G401 (cell line): ENCODE measurements at places on chromosomes 5 and 9.

GRCh38 chr5:94159144-94159543 lies 417.7 kb upstream of the POU5F2 start:
- DNase-seq = no peak

GRCh38 chr9:35981699-35982098 lies 23.7 kb upstream of the OR2S2 start:
- no peak for DNase-seq

DNA sequence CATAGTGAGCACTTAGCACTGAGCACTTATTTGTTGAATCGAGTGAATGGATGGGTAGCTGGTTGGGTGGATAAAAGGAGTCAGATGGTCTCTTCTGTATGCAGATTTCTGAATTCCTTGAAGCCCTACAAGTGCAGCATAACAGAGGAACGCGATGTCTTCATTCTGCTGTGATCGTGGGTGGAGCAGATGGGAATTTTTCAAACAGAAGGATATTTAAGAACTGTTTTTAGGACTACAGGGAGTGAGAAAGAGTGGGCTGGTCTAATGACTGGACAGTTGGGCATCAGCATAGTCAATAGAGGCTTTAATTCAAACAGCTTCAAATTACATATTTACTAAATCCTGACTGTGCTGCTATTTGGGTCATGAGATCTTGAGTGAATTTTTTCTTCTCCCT lies 253.2 kb downstream of the CEMIP2 start:
- DNase-seq = peak; percentile 23

GRCh38 chr9:129849901-129850300 lies 14.6 kb downstream of the USP20 start:
- DNase-seq = no peak

DNA sequence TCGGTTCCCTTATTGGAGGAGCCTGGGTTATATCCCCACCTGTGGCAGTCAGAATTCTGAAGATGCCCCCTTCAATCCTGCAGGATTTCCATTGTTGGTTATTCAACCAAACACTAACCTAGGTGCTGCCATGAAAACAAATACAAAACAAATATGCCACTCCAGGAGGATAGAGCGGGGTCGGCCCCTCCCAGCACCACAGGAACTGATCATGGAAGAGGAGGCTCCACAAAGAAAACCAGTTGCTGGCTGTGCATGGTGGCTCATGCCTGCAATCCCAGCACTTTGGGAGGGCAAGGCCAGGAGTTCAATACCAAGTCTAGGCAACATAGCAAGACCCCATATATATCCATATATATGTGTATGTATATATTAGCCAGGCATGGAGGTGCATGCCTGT lies 13.2 kb upstream of the ADGRD2 start:
- no peak for DNase-seq

DNA sequence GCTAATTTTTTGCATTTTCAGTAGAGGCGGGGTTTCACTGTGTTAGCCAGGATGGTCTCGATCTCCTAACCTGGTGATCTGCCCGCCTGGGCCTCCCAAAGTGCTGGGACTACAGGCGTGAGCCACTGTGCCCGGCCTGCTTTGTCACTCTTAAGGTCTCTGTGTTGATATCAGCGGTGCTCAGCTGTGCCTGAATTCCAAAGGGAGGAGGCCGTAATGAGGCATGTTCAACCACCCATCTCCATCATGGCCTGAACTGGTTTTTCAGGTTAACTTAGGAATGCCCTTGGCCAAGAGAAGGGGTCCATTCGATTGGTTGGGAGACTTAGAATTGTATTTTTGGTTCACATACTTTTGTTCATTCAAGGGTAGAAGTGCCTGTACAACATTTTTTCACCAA lies 22.0 kb downstream of the HSD17B3 start:
- no peak for DNase-seq

DNA sequence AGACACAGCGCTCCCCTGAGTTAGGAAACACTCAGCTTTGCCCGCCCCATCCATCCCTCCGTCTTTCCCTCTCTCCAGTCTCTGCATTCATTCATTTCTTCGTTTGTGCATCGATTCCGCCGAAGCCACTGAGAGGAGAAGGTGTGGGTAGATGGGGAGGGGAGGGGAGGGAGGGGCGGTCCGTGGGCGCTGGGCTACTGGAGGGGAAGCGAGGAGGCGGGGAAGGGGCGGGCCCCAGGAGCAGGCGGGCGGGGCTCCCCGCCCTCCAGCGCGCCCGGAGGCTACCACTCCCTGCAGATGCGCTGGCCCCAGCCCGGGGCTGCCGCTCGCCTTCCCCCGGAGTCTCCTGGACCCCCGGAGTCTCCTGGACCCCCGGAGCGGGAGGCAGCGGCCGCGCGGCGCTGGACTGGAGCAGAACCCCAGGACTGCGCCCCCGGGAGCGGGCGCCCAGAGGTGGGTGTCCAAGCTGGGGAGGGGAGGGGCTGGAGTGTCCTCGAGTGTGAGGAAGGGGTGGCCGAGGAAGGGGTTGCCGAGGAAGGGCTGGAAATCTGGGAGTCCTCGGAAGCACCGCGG lies 159.5 kb downstream of the C9orf152 start:
- DNase-seq = no peak

GRCh38 chr5:60841361-60841760 lies 2.7 kb downstream of the ELOVL7 start:
- DNase-seq = peak; percentile 71
